ENCODE measurements at places on chromosomes 2 and 18. TPM values are rescaled to one million over a fixed set of nuclear protein-coding genes. Genes with fewer than 3 reads are reported as not detected.
A peak's percentile ranks its signal among the peaks of the same experiment; 100 is the strongest.

DNA sequence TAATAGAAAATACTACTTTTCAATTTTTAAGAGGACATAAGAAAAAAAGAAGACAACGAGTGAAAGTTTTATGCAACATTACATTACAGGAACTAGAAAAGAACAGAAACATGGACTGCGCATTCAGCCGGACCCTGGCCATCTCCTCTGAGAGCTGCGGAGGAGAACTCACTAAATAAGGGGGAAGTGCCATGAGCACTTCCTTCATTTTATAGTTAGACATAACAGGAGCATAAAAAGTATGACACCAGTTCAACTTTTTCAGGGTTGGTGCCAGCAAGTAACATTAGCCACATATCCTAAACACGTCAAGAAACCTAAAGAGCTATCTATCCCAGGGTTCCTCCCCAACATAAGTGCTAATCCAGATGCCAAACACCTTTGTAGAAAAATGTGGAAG is 78.0 kb upstream of the SERTAD2 start:
- DNase-seq: no peak

Gene WDR75
- total RNA-seq: 64.4 TPM

Gene STAM2
- 63.6 TPM for total RNA-seq

Gene NFATC1
- total RNA-seq: 0.41 TPM

Gene REG1B
- total RNA-seq: not detected

- peak; percentile 29 for DNase-seq
Measured at GRCh38 chr2:240467659-240468302, 32.3 kb downstream of the GPC1 start.

DNA sequence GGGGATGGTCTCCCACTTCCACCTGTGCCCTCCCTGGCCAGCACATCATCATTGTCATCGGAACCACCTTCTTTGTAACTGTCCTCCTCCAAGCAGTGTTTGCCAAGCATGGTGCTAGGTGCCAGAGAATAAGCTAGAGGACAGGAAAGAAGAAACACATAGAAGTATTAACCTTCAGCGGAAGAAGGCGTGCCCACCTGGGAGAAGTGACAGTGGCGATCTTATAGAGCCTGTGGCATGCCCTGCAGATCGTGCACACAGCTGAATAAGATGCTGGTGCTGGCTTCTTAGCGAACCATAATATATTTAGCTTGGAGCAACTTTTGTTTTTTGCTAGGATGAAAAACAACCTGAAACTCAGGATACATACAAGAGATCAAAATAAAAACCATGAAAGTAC is 148.0 kb downstream of the FAM210A start:
- DNase-seq: no peak

GRCh38 chr2:234271338-234271737 is 220.8 kb downstream of the SPP2 start:
- no peak for DNase-seq

DNA sequence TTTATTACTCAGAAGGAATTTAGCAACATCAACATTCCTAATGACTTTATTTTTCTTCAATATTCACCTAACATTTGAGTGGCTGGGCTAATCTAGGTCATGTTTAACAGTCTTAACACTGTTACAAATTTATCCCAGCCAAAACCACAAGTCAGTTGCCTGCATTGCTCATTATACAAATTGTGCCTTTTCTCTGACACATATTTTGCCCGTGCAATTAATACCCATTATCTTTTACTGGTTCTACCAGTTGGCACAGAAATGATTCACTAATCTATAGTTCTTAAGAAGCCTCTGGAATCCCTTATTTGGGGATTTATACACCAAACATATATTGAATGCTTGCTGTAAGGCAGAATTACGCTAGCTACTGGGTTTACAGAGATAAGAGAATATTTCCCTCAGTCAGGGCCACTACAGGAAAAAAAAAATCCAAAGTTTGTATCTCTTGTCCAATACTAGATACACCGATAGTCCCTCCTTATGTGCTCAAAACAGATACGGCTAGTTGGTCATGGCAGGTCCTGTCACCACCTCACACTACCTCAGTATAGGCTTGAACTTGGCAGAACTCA is 46.3 kb downstream of the ZCCHC2 start:
- DNase-seq: no peak

Gene ASPRV1
- total RNA-seq: 2.0 TPM

Gene ZNF2
- 11.4 TPM for total RNA-seq
